ENCODE measurements at places on chromosomes 3 and 15.

DNA sequence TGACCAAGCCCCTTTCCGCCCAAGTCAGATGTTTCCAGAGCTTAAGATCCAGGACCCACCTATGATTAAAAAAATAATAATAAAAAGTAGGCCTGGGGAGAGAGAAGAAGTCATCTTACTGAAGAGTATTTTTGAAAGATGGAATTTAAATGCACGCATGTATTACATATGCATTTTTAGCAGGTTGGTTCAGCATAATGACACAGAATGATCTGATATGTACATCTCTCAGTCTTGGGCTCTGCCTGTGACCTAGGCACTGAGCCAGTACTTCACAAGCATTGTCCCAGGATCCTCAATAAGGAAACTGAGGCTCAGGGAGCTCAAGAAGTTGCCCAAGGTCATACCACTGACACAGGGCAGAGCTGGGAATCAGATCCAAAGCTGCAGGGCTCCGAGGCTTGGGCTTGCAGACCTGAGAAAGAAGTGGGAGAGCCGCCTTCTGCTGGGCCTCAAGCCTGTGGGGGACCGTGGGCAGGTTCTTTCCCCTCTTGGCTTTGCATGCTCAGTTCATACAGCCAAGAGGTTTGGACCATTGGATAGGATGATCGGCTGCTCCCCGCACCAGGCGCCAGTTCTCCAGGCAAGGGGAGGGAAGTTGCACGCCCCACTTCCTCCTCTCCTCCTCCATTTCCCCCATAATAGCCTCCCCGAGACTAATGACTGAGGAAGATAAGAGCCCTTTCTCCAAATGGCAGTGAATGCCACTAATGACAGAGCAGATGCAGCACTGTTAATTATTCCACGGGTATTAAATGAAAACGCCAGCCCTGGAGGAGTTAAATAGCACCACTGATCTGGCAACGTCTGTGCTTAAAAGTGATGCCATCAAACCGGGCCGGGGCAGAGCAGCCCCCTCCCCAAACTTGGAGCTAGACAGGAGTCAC is 6.9 kb downstream of the SLC6A1 start:
- H3K27ac ChIP-seq = peak overlapping the region; percentile 65
- H3K27me3 ChIP-seq = no peaks in the 10 kb centered on the region
- H3K36me3 ChIP-seq = no peaks in the 10 kb centered on the region
- H3K4me3 ChIP-seq = no peak overlapping the region

DNA sequence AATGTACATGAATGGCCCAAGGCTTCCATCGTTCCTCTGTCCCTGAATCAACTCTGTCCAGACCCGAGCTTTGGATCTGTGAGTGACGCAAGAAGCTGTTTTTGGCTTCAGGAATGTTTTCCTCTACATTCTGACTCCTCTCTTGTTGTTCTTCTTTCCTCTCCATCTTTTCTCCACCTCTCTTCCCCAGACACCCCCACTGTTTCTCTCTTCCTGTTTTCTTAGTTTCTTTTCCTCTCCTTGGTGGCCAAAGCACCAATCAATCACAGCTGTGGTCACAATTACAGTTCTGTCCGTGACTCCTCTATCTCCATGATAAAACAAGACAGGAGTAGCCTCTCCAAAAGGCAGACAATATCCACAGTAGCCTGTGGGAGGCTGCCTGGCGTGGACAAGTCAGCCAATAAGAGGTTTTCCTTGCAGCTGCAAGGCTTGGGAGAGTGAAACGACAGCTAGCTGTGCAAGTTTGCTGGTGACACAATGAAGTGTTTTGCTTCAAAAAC is 4.9 kb upstream of the TMEM212 start:
- no peak for DNase-seq
- H3K36me3 ChIP-seq = no peaks in the 10 kb centered on the region
- no peak overlapping the region for H3K4me3 ChIP-seq
- H3K4me1 ChIP-seq = peaks cover 23% of the 10 kb centered on the region

DNA sequence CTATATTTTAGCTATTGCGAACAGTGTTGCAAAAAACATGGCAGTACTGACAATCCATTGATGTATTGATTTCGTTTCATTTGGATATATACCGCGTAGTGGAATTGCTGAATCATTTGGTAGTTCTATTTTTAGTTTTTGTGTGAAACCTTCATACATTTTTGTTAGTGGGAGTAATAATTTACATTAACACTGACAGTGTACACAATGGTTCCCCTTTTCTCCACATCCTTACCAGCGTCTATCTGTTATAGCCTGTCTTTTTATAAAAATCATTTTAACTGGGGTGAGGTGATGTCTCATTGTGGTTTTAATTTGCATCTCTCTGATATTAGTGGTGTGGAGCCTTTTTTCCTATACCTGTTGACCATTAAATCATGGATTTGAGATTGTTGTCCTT is 392.4 kb upstream of the ALCAM start:
- H3K4me1 ChIP-seq = no peaks in the 10 kb centered on the region
- H3K27me3 ChIP-seq = no peaks in the 10 kb centered on the region
- H3K27ac ChIP-seq = no peak overlapping the region
- DNase-seq = no peak
- H3K36me3 ChIP-seq = no peaks in the 10 kb centered on the region

DNA sequence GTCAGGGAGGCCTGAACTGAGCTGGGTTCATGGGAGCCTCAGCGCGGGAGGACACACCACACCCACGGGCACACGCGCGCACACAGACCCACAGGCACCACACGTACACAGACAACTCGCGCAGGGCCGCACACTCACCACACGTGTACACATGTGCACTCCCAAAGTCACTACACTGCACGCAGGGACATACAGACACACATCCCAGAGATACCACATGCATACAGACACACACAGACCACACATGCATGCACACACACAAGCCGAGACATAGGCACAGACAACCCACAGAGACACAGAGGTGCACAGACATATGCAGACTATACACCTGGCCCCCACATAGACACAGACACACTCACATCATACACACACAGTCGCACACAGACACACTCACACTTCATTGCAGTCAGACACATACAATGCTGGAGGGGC is 1.1 kb upstream of the MGLL start:
- peak overlapping the region; percentile 95 for H3K27ac ChIP-seq
- no peaks in the 10 kb centered on the region for H3K36me3 ChIP-seq
- DNase-seq = no peak
- peak overlapping the region; percentile 94 for H3K4me3 ChIP-seq
- peaks cover 49% of the 10 kb centered on the region for H3K4me1 ChIP-seq

GRCh38 chr15:50302581-50302980 is 37.1 kb upstream of the HDC start:
- peaks cover 75% of the 10 kb centered on the region for H3K36me3 ChIP-seq
- DNase-seq = no peak
- no peaks in the 10 kb centered on the region for H3K27me3 ChIP-seq
- H3K4me3 ChIP-seq = no peak overlapping the region

DNA sequence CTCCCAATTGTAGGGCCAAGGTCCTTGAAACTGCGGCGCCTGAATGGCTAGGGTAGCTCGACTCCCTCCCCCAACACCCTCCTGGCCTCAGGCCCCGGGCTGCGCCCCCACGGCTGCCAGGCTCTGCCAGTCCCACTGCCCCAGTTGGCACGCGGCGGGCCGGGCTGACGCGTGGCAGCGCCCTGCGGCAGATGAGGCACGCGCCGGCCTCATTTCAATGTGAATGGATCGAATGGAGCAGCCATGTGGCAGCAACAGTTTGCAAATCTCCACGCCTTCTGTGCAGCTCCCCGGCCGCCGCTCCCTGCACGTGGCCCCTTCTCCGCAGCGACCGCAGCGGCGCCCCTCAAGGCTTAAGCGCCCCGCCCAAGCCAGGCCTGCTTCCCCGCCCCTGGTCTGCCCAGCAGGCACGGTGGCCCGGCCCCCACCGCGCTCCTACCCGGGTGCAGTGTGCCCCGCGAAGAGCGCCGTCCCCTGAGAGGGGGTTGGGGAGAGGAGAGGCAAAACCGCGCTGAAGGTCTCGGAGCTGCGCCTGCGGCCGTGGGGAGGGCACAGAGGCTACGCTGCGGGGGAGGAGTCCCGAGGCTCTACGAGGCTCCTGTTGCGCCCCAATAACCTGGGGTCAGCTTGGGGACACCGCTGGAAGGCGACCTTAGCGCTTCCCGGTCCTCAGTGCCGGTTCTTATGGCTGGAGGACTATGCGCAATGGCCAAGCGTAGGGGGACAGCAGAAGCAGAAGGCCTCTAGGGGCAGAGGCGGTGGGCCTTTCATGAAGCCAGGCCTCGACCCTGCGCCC is 3.1 kb upstream of the DLL4 start:
- peak overlapping the region; percentile 56 for H3K4me3 ChIP-seq
- H3K4me1 ChIP-seq = peaks cover 57% of the 10 kb centered on the region
- H3K36me3 ChIP-seq = no peaks in the 10 kb centered on the region
- H3K27me3 ChIP-seq = peaks cover 27% of the 10 kb centered on the region

DNA sequence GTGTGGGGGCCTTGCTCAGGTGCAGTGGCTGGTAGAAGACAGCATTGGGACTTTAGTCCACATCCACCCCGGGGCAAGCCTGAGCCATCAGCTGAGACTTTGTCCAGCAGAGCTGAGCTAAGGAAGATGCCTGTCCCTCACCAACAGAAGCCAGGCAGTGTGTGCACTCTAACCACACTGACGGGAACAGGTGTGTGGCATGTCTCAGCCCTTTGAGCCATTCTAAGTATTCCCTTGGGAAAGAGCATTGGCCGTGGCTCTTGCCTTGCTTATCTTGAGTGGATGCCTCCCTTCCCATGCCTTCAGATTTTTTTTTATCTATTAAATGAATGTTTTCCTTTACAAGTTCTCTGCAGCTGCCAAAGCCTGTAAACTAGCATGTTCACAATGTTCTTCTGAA is 3.5 kb downstream of the GABRA5 start:
- H3K27me3 ChIP-seq = peaks cover 3% of the 10 kb centered on the region
- no peak overlapping the region for H3K27ac ChIP-seq
- H3K36me3 ChIP-seq = no peaks in the 10 kb centered on the region
- peaks cover 4% of the 10 kb centered on the region for H3K4me1 ChIP-seq

GRCh38 chr3:111143-112069 is 85.2 kb upstream of the CHL1 start:
- no peak overlapping the region for H3K27ac ChIP-seq
- no peaks in the 10 kb centered on the region for H3K36me3 ChIP-seq
- H3K4me1 ChIP-seq = no peaks in the 10 kb centered on the region
- no peak overlapping the region for H3K4me3 ChIP-seq
- no peak for DNase-seq

DNA sequence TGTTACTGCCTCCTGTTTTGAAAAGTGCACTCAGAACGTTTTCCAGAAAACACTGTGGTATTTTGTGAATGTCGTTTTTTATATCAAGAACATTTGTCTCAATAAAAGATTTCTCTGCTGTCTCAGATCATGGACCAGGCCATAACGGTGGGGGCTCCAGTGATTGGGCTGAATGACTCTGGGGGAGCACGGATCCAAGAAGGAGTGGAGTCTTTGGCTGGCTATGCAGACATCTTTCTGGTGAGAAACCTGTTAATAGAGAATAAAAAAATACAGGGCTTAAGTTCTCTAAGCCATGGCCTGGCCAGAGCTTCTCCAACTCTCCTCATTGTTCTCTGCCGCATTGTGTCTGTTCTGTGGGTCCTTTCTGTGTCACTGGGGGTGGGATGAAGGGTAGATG is 11.7 kb downstream of the PCCB start:
- H3K27me3 ChIP-seq = no peaks in the 10 kb centered on the region
- peaks cover 97% of the 10 kb centered on the region for H3K36me3 ChIP-seq
- H3K27ac ChIP-seq = no peak overlapping the region
- H3K4me3 ChIP-seq = no peak overlapping the region
- H3K4me1 ChIP-seq = no peaks in the 10 kb centered on the region
- no peak for DNase-seq

DNA sequence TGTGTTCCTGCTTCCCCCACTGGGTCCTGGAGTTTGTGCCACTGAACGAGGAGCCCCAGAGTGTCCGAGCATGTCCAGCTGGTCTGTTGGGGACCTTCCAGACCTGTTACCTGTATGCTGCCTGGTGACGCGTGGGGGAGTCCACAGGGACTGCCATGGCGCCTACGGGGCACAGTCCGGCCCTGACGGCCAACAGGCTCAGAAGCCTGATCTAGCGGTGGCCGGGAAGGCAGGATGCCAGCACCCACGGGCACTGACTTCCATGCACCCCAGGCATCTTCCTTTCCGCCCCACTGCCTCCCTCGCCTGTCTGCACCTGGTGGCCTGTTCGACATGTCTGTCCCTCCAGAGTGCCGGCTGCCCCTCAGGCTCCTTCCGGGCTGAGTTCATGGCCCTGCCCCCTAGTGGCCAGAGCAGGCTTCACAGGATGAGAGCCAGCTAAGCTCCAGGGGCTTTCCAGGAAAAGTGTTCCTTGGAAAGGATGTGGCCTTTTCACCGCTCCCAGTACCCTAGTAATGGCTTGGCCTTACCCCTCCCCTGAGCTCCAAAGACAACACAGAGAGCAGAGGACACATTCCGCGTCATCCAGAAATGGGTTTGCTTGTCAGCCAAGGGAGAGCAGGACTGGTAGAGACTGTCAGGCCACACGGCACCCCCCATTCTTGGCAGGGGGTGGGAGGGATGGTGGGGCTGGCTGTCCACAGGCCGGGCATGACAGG is 35.7 kb downstream of the NGRN start:
- no peak overlapping the region for H3K27ac ChIP-seq
- peaks cover 10% of the 10 kb centered on the region for H3K4me1 ChIP-seq
- H3K36me3 ChIP-seq = no peaks in the 10 kb centered on the region
- DNase-seq = no peak

GRCh38 chr3:57031631-57032541 is 28.6 kb upstream of the SPATA12 start:
- H3K27ac ChIP-seq = no peak overlapping the region
- no peak for DNase-seq
- peaks cover 48% of the 10 kb centered on the region for H3K36me3 ChIP-seq
- H3K27me3 ChIP-seq = no peaks in the 10 kb centered on the region

- H3K4me3 ChIP-seq = no peak overlapping the region
- no peaks in the 10 kb centered on the region for H3K27me3 ChIP-seq
- no peaks in the 10 kb centered on the region for H3K36me3 ChIP-seq
Observed at GRCh38 chr3:53616321-53616720, 121.9 kb downstream of the CACNA1D start.

DNA sequence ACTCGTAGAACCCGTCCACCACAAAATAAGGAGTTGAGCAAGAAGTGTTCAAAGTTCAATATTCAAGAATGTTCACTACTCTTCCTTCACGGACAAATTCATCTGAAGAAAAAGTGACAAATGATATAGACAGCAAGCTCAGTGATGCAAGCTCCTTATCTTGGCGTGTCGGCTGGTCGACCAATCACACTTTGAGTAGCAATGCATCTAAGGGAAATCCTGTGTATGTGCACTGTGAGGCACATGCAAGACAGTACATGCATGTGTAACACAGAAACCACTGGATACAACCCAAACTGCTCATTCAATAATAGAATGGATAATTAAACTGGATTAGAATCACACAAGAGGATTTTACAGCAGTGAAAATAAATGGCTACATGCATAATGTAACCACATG is 64.4 kb upstream of the CSPG5 start:
- DNase-seq = no peak
- H3K4me3 ChIP-seq = no peak overlapping the region
- no peak overlapping the region for H3K27ac ChIP-seq
- H3K4me1 ChIP-seq = no peaks in the 10 kb centered on the region

GRCh38 chr3:177491296-177492032 is 294.2 kb upstream of the TBL1XR1 start:
- H3K36me3 ChIP-seq = no peaks in the 10 kb centered on the region
- no peak overlapping the region for H3K4me3 ChIP-seq
- no peak overlapping the region for H3K27ac ChIP-seq
- H3K4me1 ChIP-seq = peaks cover 10% of the 10 kb centered on the region

GRCh38 chr3:122358703-122359032 is 24.4 kb downstream of the MIX23 start:
- H3K4me1 ChIP-seq = peaks cover 14% of the 10 kb centered on the region
- H3K36me3 ChIP-seq = peaks cover 41% of the 10 kb centered on the region
- no peak overlapping the region for H3K4me3 ChIP-seq
- no peak for DNase-seq

All from esophagus squamous epithelium (tissue), 5 donors.